ENCODE measurements at places on chromosomes 11 and 22. TPM values are rescaled to one million over a fixed set of nuclear protein-coding genes. Genes with fewer than 3 reads are reported as not detected.

Gene OR56A1
- total RNA-seq: not detected

Gene DENND5A
- 71.6 TPM for total RNA-seq

Gene GRK3
- total RNA-seq: 3.7 TPM

Gene JAML
- not detected for total RNA-seq

Gene LSP1
- 1.9 TPM for total RNA-seq

Gene RSF1
- total RNA-seq: 7.8 TPM

Gene PGR
- total RNA-seq: 2.8 TPM

Gene RBM4
- total RNA-seq: 136 TPM

Gene TMEM123
- 84.0 TPM for total RNA-seq

Gene MMP7
- total RNA-seq: 0.71 TPM

Gene TUG1
- 22.8 TPM for total RNA-seq

Gene PRAME
- total RNA-seq: not detected

Gene SLC5A12
- not detected for total RNA-seq

Gene TBCEL
- 9.2 TPM for total RNA-seq

Gene HORMAD2
- total RNA-seq: not detected

Gene TPH1
- not detected for total RNA-seq

Gene EIF3D
- 422 TPM for total RNA-seq

Gene ACTN3
- under 0.01 TPM for total RNA-seq

Gene FGF3
- not detected for total RNA-seq

Gene HEPACAM
- total RNA-seq: 0.29 TPM

Gene ISX
- total RNA-seq: not detected

Gene RAC2
- total RNA-seq: 247 TPM

Gene SLC6A5
- total RNA-seq: not detected

Gene PAK1
- 48.2 TPM for total RNA-seq

Gene C11orf87
- total RNA-seq: not detected

Gene SLC29A2
- total RNA-seq: 1.2 TPM

Gene KCNJ1
- not detected for total RNA-seq

Gene TRIM51
- total RNA-seq: not detected

Gene CCDC188
- 1.4 TPM for total RNA-seq

Gene GAL3ST3
- not detected for total RNA-seq

Gene RFPL1
- total RNA-seq: not detected

Gene USP2
- total RNA-seq: under 0.01 TPM

Gene KCNA4
- not detected for total RNA-seq

All from myometrial cell (primary cell).